ENCODE measurements at places on chromosomes 3 and 15.

GRCh38 chr3:138608322-138609135 is at the start of gene FAIM:
FAIM (plus strand) TSS chr3:138608771; CDS start chr3:138619727, 10,956 bp downstream.
- ATAC-seq, result peak; percentile 81

- ATAC-seq, result no peak
Measured at GRCh38 chr3:104596551-104596950, 770.2 kb upstream of the ALCAM start.

- no peak for ATAC-seq
Measured at GRCh38 chr3:120280026-120280425, 5.0 kb downstream of the GPR156 start.

DNA sequence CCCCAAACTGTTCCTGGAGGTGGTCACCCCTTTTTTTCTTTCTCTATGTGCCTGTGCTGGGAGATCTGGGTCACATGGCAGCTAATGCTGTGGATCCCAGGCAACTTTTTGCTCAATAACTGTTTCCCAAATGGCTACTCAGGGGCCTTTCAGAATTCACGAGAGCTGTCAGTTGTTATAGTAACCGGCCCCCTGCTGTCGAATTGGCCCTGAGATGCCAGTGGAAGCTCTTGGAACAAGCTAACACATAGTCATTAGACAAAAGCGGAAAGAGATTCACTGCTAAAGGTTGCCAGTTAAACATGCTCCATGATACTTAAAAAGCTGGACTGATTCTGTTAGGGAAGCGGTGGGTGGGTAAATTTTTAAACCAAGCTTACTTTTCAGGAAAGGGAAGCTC is 144.1 kb downstream of the FEZF2 start:
- no peak for ATAC-seq

DNA sequence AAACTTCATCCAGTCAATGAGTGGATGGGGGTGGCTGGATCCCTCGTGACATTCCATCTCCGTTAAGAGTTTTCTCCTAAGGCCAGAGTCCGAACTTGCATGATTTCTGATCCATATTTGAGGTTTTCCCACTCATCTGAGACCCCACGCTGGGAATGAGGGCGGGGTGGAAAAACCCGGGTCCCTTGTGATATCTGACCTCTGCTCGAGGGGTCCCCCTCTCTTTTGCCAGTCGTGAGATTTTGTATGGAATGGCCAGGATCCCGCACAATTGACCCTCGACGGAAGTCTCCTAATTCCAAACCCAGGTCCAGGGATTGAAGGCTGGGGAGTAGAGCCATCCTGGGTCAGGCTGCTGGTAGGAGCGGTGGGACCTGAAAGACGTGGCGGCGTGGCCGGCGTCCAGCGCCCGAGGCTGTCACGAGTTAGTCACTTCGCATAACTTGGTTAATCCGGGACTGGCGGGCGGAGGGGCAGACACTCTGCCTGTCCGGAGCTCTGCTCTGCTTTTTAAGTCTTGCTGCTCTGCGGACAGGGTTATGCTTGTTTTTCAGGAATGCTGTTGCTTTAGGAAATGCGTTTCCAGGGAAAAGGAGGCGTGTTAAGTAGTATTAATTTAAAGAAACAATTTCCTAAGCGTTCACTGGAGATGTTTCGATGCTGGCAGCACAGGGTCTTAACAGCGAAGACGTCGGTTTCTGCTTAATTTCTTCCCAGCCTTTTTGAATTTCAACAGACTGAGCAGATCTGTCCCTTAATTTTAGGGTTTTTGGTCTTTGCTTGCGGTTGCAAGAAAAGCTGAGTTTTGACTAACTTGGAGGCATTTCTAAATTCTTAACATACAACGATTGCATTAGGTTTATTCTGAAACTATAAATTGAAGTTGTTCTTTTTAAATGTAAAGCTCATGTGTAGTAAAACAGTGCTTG is 69.7 kb upstream of the LRRFIP2 start:
- ATAC-seq, result peak; percentile 45

GRCh38 chr3:114119776-114120175 is 59.1 kb downstream of the DRD3 start:
- no peak for ATAC-seq

DNA sequence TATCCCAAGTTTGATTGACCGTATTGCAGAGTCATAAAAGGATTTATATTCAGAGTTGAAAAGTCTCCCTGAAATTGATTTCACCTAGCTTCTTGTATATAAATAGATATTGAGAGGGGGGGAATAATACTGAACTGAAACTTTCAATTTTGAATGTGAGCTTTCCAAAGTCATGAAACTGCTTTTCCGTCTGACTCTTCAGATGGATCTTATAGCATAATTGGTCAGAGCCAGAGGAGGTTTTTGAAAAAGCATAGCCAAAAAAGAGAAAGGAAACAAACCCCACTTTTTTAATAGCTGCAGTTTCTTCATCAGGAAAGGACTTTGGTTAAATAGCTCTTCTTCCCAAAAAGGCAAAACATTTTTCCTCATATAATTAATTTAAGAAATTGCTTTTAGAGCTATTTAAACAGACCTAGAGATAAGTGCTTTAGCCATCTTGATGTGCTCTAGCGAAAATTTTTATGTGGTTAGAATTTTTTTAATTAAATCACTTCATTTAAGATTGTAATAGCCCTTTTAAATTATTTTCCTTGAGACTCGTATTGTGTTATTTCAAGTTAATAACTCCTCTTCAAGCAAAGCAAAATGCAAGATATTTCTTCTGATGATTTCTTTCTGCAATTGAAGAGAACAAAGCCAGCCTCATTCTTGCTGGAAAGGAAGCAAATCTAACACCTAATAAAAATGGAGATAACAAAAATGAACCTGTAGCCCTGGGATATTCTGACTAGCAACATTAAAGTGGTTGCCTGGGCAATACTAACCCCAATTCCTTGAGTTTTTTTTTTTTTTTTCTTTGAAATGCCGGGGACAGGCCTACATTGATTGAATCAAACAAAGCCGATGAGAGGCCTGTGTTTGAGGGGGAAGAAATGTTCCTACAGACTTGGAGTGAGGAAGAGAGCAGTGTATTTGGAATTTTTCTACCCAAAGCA is 173.6 kb downstream of the PTPRG start:
- ATAC-seq, result no peak

- peak; percentile 46 for ATAC-seq
Measured at GRCh38 chr3:152236716-152237115, 32.0 kb upstream of the MBNL1 start.

DNA sequence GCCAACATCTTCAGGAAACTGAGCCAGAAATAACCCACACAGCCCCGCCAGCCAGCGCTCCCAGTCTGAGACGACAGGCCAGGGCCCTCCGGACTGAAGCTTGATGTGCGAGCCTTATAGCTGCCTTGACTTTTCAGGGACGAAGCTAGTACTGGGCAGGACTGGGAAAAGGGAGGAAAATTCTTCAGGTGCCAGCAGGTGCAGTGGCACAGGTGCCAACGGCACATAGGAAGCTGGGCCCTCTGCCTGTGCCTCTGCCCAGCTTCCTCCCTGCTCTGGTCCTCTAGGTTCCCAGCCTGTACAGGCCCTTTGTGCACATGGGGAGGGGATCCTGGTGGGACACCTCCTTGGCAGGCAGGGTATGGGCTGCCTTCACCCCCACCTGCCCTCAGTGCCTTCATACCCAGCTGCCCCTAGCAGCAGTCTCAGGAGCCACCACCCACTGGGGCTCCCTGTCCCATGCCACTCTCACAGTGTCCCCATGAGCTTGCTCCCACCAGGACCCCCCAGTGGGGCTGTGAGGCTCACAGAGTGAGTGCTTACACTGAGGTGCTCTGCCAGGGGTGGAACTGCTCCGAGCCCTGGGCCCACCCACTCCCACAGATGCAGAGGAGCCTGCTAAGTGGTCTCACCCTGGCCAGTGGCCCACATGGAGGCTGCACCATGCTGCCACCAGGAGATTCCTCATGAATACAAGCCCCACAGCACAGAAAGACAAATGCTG is 61.0 kb downstream of the DNAJB8 start:
- ATAC-seq, result no peak

GRCh38 chr3:182692695-182693094 is 100.6 kb upstream of the ATP11B start:
- no peak for ATAC-seq

DNA sequence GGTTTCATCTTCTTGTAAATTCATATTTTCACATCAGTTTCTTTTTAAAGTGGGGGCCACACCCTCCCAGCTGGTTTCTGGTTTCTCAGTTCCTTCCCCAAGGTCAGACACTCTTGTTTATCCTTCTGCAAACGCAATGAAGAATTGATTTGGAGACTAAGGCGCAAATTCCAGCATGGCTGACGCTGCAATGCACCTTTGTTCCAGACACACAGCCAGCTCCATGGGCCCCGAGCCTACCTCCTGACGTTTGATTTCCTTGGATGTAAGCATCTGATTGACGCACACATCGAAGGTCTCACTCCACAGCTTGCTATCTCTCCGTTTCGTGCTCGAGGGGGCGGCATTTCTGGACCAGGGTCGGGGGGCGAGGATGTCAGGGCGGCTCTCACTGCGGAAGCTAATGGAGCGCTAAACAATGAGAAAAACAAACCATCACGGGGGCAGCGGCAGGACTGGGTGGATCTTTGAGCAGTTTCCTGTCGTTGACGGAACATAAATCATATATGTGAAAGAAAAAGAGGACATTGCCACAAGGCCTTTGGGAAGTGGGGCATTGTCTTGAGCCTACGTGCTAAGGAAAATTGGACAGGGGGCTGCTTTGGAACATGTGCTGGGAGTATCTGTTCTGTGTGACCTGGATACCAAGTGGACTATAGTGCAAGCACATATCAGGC is 46.9 kb downstream of the ARHGEF3 start:
- ATAC-seq, result no peak

GRCh38 chr3:5123937-5124336 is 1.8 kb downstream of the ARL8B start:
- no peak for ATAC-seq

GRCh38 chr3:134360046-134360445 is 14.2 kb downstream of the AMOTL2 start:
- ATAC-seq, result no peak

DNA sequence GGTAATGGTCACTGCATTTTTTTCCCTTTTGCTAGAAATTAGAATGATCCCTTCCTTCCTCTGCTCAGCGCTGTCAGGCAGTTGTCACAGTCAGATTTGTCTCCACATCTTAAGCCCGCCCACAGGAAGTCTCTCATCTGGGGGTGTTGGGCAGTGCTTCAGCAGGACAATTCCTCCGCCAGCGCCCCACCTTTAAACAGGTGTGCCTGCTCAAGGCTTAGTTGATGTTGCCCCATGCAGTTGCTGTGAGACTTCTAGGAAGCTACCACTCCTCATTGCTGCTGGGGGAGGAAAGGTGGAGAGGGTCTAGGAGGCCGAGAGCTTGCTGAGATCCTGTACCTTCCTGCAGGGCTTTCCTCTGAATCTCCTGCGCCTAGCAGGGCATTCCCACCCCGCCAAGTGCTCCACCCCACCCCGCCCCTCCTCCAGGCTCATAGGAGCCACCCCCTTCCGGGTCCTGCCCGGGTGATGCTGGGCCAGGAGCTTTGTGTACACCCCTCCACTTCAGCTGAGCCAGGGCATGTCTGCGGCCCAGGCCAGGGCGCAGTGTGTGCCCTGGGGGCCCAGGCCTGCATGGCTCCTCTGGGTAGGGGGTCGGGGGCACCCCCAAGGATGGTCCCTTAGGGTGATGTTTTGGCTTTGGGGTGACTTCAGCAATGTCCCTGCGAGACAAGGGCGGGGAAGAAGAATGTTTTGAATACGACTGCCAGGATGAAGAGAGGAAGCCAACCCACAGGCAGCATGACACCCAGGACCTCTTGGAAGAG is 68.7 kb downstream of the TRAK1 start:
- ATAC-seq, result peak; percentile 53

DNA sequence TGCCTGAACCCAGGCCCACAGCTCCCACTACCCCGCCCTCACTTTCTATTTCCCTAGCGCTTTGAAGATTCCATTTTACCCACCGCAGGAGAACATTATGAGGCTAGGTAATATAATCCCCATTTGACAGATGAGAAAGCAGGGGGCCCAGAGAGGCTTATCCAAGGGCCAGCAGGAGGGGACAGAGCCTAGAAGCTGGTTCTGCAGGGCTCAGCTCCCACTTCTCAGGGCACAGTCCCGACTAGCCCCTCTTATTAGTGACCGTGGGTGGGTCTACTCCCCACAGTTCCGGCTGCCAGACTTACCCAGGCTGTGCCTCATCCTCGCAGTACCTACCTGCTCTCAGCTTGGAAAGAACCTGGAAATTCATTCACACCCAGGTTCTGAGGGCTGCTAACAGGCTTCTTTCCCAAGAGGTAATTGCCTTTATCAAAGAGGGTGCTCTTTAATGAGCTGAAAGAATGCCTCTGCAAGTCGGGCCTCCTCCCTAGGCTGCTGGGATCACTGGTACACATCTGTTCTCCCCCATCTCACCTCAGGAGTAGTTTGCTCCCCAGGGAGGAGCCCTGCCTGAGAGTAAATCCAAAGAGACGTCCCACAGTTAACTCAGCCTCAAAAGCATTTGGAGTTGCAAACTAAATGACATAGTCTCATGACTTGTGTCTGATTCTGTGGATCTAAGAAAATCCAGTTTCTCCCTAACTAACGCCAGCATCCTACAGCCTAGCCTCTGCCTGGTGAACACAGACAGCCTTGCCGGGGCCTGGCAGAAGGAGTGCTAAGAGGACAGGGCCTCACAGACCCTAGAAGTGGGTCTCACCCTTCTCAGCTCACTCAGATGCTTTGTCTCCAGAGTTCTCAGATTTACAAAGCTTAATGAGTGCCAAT is 125.0 kb downstream of the CHSY1 start:
- peak; percentile 18 for ATAC-seq

DNA sequence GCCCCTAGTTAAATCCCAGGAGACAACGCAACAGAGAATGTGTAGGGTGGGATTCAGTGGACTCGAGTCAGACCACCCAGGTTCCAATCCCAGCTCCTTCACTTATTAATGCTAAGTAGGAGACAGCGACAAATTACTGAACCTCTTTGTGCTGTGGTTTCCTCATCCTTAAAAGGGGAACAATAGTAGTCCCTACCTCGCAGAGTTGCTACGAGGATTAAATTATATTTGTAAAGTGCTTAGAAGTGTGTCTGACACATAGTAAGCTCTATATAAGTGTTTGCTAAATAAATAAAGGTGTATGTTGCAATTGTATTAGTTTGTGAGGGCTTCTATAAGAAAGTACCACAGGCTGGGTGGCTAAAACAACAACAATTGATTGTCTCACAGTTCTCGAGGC is 58.0 kb upstream of the PPARG start:
- ATAC-seq, result no peak

GRCh38 chr15:95018888-95019545 is 787.7 kb downstream of the MCTP2 start:
- ATAC-seq, result peak; percentile 49

DNA sequence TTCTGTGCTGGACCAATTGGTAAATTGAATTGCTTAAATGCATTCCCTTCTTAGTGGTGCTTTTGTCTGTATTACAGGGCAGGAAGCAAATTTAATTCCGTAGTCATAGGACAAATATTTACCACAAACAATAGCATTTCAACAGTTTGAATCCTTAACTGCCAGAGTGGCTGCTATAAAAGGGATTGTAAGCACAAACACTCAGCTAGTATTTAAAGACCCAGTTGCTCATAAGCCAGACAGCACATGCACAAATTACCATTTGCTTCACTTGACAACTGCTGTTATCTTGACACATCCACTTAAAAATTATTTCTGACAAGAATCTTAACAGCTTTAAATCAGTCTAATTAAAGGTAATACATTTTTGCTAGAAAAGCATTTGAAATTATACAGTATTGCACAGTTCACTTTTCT is 490.2 kb upstream of the ADAMTS9 start:
- no peak for ATAC-seq
